ENCODE measurements at places on chromosomes 1 and 21.

DNA sequence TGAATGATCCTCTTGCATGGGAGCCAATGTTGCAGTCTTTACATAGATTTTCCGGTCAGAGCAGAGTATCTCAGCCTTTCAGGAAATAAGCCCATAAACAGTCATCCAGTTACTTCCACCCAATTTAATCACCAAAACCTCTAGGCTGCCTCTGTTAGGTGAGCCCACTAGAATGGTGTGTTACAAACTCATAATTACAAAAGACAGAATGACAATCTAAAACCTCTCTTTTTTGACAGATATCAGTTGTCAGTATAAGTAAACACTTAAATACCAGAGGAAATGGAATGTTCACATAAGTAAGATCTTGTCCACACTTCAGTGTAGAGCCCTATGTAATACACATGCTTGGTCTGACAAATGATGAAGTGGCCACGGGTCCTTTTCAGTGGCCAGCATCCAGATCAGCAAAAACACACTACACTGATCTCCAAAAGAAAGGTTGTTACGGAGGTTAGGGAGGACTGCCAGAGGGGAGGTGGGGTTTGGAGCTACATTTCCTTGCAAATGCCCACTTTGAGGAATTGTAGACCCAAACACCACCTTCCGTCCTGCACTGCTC is 71.3 kb upstream of the FBXO28 start:
- no peak for DNase-seq

GRCh38 chr1:168443899-168444298 is 99.9 kb downstream of the XCL2 start:
- no peak for DNase-seq

DNA sequence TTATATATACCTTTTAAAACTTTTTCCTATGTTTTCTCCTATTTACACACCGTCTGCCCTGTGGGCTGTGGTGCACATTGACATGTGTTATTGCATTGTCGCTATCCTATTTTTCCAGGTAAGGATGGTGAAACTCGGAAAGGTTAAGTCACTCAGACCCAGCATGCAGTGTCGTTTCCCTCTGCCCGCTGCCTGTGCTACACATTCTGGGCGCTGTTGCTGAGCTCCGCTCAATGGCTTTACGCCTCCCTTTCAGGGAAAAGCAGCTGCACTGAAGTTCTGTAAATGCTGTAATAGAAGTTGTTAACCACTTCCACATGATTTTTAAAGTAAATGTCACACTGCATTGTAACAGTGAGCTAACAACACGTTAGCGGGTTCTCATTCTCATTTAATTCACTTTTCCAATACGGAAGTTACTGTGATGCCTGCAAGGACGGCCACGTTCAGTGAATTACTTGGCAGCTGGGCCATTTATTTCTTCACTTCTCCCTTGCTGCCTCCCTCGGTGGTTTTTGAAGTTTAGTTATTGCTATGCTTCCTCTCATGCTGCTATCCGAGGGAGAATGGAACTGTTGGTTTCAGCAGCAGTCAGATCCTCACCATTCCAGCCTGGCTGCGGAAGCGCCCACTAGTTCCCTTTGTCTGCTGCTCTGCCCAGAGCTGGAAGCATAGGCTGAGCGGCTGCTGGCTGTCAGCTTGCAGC is 288.7 kb downstream of the SPATA17 start:
- DNase-seq = no peak

DNA sequence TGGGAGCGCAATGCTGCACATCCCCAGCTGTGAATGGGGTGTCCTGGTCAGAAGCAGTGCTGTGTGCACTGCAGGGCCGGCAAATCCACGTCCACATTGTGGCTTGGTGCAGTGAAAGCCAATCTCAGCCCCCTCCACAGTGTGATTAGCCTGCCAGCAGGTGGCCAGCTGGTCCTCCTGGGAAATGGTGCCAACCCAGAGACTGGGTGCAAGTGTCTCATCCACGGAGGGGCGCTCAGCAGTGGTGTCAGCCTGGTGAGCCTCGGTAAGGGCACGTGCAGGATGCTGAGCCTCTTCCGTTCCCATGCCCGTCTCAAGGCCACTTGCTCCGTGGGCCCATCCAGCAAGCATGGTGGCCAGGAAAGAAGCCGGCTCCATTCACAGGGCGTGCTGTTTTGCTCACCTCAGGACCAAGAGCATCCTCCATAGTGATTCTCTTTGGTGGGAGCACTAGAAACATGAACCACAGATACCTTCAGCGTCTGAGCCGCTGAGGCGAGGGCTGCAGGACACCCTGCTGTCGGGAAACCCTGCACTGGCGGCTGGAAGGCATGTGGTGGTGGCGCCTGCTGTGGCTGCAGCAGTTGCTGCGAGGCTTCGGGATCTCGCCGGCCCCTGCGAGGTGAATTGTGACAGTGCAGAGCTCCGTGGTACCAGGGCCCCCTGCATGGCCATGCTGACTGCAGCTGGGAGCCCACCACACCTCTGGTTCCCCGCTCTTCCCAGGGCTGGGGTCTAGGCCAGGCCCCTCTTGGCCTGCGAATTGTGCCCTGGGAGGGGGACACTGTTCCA is 2.0 kb upstream of the SMYD3 start:
- DNase-seq = no peak

DNA sequence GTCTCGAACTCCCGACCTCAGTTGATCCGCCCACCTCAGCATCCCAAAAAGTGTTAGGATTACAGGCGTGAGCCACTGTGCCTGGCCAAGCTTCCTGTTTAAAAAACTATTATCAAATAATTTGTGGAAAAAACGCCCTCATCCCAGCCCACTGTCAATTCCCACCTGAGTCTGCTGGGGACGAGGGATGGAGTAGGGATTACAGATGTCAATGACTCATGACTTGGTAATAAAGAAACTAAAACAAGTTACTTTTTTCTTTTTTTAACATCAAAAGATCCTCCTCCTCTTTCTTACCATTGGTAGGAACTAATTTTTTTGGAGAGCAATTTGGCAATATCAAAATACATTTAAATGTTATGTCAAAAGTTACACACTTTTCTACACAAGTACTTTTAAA is 9.7 kb downstream of the CNN3 start:
- no peak for DNase-seq

GRCh38 chr1:154445040-154445472 is 39.9 kb downstream of the IL6R start:
- peak; percentile 74 for DNase-seq

DNA sequence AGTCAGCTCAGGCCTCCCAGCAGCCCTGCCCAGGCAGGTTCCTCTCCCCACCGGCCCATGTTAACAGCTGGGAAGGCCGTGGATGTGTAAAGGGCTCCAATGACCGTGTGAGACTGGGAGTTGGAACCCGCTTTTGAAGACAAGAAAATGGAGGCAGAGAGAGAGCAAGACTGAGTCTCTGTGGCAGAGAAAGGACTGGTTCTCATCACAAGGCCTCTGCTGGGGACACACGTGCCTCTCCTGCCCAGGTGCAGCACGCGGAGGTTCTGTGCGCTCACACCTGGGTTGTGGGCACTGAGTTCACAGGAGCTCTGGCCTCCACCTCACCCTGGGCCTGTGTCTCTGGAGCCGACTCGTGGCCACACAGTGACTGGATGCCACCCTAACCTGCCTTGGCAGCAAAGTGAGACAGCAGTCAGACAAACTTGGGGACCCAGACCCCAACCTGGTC is 27.0 kb downstream of the RUNX3 start:
- DNase-seq = no peak

- DNase-seq = no peak
Observed at GRCh38 chr1:153750026-153750995, 22.5 kb downstream of the INTS3 start.

- peak; percentile 80 for DNase-seq
Observed at GRCh38 chr1:94623560-94624148, 82.1 kb upstream of the F3 start.

DNA sequence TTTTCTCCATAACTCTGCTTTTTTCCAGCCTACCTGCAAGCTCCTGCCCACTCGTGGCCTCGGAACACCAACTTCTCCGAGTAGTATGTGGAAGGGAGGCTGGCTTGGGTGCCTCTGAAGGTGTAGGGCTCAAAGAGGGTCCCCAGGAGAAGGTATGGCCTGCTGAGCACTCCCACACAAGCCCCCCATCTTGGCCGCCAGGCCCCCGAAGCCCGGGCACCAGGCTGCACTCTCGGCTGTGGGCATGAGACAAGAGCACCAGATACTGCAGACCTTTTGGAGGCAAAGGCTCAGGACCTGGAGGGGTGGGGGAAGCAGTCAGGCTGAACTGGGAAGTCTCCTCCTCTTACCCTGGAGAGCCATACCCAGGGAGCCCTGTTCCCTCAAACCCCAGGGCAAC is 1.7 kb downstream of the ZNF692 start:
- no peak for DNase-seq

GRCh38 chr1:185537596-185537995 is 196.6 kb upstream of the HMCN1 start:
- DNase-seq = no peak

DNA sequence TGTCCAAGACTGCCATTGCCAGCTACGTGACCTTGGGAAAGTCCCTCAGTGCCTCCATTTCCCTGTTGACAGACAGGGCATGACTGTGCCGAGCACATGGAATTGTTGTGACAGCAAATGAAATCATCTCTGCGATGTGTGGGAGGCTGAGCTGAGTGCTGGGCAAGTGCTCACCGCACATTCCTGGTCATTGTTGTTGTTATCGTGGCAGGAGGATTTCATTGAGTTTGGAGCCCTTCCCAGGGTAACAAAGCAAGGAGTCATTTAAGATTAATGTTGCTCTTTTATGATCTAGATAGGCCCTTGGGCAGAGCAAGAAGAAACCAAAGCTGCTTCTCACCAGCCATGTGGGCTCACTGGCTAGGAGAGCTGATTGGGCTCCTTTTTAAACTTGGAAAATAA is 39.6 kb upstream of the ITPKB start:
- peak; percentile 80 for DNase-seq

- DNase-seq = no peak
Observed at GRCh38 chr1:66350001-66350547, 183.9 kb upstream of the SGIP1 start.

DNA sequence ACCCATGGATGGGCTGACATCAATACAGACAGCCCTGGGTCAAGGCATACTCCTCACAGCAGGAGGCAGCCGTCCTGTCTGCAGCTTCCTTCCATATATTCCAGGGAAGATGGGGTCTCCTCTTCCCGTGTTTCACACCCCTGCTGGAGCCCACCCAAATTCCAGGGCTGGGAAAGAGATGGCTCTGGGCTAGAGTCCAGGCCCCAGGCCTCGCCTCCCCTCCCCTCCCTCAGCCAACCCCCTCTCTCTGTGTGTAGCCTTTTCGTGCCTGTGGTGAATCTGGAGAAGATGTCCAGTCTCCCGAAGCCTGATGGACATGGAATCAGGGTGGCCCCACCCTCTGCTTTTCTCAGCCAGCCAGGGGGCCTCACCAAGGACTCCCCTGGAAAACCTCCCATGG is 3.6 kb downstream of the ATXN7L2 start:
- no peak for DNase-seq

DNA sequence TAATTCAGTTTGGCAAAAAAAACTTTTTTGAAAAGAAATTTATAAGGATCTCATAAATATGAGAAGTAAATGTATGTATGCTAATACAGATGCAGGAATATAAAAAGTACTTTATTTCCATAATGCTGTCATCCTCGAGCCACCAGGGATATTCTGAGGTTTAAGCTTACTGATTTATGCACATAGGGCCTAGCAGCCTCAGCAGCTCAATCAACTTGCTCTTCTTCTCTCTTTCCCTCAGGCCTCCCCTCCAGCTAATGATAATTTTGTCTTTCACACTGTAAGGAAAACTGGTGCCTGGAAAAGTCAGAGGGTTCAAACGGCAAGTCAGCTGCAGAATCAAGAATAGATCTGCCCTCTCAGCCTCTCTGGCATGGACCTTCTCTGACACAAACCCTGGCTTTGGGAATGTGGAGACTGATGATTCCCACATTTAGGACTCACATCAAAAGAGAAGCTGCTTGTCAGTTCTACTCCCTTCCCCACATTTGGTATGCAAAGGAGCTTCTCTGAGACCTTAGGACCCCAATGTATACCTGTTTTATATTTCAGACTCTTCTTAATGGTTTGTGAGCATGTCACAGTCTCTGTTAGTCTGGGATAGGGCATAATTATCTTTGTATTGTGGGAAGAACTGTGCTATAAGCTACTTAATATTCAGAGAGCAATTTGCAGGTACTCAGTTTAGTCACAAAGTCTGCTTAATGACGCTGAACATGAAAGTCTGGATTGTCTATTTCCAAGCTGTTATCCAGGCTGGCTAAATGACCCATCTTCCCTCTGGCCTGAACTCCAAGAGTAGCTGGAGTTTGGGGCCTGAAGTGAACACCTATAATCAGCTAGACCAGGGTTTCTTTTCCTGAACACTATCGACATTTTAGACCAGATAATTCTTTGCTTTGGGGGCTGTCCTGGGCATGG is 52.1 kb upstream of the DIPK1A start:
- no peak for DNase-seq

- DNase-seq = peak; percentile 98
Observed at GRCh38 chr1:94755675-94756074, 64.5 kb upstream of the SLC44A3 start.

- no peak for DNase-seq
Observed at GRCh38 chr1:223135176-223135942, 7.7 kb downstream of the TLR5 start.

DNA sequence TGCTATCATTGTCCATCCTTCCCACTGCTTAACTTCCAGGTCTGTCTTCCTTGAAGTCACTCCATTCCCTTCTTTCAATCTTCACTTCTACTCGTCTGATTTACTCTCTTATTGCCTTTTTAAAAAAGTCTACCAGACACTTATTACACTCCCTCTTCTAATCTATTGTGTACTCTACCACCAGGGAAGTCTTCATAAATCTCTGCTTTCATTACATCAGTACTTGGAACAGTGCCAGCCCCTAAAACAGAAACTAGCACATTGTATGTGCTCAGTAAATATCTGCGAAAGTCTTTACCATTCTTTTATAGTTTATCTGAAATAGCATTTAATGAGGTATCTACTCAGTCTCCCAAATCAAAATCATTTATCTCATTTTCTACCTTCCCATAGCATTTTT is 236.4 kb downstream of the USH2A start:
- peak; percentile 44 for DNase-seq

DNA sequence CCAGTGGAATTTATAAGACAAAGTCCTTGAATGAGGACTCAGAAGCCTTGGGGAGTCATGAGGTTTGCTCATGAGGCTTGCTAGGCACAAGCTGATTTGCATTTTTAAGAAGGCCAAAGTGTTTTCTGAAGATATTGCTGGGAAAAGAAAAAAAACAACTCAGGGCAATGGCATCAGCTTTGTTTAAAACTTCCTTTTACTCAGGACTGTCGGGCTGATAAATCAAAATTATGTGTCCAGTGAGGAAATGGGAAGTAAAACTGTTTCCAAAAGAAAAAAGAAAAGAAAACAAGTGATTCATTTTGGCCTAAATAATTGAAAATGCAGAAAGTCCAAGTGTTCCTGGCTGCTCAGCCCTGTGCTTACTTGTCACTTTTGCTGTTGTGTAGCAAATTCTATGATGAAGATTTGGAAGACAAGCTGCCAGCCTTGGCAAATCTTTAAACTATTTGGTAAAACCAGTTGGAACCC is 282.4 kb downstream of the HLX start:
- no peak for DNase-seq

GRCh38 chr1:151855933-151856332 is 2.4 kb upstream of the THEM5 start:
- no peak for DNase-seq

DNA sequence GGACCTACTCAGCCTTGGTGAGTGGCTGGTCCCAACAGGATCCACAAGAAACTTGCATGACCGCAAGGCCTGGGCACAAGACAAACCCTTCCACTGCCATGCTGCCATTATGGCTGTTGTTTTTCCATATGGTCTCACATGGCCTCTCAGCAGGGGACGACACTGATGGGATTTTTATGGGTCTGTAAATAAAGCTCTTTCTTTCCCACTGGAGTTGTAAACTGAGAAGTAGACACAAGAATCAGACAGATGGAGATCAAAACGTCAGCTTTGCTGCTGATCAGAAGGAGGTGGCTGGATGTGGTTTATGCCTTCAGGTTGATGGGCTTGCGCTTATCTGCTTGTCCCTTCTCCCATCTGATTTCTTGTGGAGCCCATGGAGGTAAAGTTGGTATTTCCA is 138.1 kb upstream of the KCNJ6 start:
- DNase-seq = no peak

Measured in choroid plexus epithelial cell (primary cell).